ENCODE measurements at places on chromosomes 2 and 18.

GRCh38 chr2:167750675-167751074 is 496.7 kb downstream of the STK39 start:
- DNase-seq = no peak

- DNase-seq = no peak
These were observed 133.7 kb downstream of the SH3BP4 start for GRCh38 chr2:235085476-235085875.

DNA sequence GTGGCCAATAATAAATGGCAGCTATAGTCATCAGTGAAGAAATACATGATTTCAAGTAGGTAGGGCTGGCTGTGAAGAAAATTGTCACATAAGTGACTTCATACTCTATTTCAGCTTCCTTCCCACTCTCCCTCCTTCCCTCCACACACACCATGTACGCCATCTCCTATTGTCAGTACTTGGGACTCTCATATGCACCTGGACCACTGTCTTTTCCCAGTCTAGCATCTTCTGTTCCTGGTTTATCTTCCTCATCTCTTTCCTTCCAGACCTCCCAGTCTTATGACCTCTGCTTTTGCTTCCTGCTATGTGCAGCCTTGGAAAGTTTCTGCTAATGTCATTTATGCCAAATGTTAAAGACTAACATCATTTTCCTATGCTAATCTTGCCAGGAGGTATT is 35.0 kb downstream of the HNMT start:
- DNase-seq = no peak

DNA sequence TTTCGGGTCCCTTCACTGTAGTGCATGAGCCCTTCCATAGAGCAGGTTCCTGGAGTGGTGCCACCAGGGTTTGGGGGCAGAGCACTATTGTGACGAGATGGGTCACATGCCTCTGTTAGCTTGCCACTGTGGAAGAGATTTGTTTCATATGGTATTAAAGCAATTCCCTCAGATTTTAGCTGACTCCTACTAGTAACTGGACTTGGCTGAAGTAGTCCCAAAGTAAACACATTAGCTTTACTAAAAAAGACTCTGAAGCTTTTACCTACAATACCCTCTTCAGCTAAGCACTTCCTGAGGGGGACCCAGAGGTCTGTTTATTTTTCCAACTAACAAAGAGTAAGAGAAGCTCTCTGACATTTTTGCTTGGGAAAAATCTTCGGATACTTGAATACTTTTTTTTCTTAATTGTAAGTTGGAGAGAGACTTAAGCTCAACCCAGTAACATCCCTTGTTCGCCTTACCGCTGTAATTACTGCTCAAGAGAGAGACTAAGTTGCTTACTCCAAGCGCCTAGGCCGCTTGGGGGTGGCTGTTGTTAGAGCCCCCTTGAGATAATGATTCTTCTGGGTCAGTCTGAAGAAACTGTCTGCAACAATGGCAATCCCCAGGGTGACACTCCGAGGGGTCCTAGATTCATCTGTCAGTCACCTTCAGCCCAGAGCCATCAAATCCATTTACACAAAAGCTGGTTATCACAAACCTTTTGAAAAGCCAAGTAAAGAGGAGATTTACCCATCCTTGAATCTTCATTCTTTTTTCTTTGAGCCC is 177.4 kb downstream of the FIGN start:
- no peak for DNase-seq

DNA sequence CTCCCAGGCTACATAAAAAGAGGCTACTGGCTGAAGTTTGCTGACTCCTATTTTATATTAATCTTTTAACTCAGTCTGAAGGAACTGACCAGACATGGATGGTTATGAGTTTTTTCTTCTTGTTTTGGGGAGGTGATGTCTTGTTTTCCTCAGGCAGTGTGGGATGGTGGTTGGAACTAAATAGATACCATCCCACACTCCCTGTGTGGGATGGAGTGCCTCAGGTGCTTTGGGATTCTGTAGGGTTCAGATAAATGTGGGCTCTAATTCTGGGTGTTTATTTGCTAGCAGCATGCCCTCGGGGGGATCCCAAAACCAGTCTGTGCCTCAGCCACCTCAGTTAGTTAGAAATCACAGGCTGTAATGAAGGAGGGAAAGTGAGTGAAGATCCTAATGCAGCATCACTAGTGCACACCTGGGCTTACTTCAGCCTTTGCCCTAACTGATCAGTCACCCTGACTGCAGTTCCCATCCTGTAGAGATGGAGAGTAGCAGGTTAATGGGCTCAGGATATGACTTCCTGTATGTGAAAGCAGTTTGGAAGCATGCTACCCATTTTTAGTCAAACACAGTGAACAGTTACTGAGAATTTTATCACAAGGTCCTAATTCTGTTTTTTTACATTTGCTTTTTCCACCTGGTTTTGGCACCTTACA is 132.2 kb downstream of the SPTBN1 start:
- DNase-seq = no peak

DNA sequence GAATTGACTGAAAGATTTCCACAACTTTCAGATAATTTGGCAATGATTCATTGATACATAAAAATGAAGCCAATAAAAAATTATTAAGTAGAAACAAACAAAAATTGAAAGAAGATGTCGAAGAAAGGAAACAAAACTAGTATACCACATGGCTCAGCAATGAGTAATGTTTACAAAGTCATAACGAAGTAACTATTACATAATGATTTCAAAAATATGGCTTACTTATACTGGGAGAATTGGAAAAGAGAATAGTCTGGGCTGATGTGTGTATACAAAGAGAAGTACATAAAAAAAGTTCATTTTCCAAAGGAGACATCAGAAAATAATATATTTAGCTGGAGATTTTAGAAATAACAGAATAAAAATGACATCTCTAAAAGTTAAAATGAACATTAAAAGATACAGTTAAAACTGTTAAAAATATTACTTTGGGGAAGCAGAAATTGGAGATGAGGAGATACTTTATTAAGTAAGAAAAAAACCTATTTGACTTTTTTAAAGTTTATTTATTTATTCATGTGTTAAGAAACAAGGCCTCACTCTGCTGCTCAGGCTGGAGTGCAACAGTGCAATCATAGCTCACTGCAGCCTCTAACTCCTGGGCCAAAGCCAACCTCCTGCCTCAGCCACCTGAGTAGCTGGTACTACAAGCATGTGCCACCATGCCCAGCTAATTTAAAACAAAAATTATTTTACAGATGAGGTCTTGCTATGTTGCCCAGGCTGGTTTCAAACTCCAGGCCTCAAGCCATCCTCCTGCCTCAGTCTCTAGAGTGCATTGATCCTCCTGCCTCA is 409.7 kb upstream of the PIK3C3 start:
- DNase-seq = no peak

Measured in renal pelvis (tissue), 12 donors.